ENCODE measurements at places on chromosomes 6 and 20. TPM values are rescaled to one million over a fixed set of nuclear protein-coding genes. Genes with fewer than 3 reads are reported as not detected.

DNA sequence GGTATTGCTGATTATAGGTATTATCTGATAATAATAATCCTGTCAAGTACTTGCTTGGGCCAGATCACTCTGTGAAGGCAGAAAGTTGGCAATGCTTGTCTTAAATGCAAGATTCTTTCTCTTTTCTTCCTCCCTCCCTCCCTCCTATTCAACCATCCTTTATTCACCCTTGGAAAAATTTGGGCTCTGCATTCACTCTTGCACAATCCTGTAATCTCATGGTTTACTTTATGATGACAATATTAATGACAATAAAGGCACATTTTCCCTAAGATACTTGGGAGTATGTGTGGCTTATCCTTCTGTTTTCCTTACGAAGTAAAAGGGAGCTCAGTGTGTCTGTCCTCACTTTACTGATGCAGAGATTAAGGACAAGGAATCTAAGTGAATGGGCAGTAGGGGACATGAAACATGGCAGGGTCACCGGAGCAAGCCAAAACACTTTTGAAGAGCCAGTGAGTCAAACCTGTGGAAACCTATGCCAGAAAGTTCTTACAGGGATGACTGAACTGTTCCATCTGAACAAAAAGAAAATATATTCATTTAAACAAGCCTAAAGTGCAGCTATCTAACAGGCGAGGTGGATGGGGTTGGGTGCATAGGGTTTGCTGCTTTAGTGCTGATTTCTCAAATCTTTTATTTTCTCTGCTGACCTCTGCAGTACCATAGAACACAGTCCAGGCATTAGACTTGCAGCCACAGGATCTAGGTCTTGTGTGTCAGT lies 14.6 kb upstream of the RIPOR2 start:
- DNase-seq = no peak

GRCh38 chr6:151137542-151137941 lies 102.2 kb upstream of the AKAP12 start:
- DNase-seq = no peak

DNA sequence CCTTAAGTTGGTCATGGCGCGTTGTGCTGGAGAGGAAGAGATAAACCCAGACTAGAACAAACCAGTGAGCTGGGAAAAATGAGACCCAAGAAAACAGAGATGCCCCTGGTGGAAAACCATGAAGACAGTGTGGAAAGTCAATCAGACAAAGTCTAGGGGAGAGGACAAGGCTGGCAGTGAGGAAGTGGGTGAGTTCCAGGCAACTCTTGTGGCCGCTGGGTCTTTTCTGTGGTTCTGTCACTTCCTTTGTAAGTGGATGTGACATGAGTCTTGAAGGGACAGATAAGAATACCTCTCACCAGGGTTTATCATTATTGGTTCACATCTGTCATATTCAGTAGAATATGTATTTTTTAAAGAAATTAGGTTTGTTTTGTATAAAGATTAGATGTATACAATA lies 738.4 kb downstream of the DHX35 start:
- DNase-seq = no peak

The C6orf132 gene
- polyA plus RNA-seq = 4.3 TPM

DNA sequence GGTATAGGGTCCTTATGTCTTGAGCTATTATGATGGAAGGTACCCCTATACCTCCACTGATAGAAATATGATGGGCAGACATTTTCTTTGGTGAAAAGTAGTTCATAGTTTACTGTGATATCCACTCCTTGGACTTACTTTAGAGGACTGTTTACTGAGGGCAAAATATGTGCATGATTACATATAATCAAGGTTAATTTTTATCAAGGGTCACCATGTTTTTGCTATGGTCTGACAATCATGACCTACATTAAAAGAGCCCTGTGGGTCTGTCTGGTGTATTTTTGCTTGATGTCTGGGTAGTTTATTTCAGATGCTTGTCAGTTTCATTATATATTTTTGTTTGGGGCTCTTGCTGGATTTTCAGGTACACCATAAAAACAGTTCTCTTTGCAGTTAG lies 40.1 kb downstream of the CDKAL1 start:
- DNase-seq = no peak

DNA sequence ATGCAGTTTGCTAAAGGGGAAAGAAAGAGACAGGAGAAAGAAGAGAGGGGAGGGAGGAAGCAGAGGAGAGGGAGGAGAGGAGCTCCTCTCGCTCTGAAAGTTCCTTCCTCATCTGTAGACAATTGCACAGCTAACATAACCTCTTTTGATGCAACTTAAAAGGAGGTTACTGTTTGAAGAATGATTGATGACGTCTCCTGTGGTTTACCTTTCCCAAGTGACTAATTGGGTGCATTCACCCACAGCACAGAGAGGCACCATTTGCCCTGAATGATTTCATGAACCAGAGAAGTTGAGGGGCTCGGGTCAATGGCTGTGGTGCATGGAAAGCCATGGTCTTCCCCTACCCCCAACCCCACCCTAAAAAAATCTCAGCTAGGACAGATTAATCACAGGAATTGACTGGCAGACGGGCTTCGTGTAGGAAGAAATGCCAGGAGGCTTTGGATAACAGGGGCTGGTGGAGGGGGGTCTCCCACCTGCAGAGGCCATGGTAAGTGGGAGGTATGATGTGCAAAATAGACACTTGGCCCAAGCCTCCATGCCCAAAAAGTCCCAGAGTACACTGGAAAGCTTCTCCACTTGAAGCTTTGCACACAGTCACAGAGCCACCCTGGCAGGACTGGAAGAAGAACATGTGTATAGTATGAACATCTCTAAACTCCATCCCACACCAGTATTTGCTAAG lies 213.7 kb downstream of the ANKRD60 start:
- no peak for DNase-seq

- DNase-seq = no peak
Observed at GRCh38 chr6:162409741-162410691, 317.6 kb downstream of the PRKN start.

The PRSS35 gene
- polyA plus RNA-seq = 35.2 TPM

DNA sequence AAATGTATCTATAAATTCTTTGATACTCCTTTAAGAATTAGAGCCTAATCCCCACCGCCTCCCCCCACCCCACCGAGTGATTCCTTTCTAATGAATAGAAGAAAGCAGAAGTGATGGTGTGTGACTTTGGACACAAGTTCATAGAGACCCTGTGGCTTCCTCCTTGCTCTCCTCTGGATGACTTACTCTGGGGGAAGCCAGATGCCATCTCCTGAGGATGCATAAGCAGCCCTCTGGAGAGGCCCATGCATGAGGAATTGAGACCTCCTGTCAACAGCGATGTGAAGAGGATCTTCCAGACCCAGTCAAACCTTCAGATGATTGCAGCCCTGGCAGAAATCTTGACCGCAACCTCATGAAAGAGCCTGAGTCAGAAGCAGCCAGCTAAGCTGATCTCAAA lies 21.1 kb downstream of the AHCY start:
- DNase-seq = no peak

DNA sequence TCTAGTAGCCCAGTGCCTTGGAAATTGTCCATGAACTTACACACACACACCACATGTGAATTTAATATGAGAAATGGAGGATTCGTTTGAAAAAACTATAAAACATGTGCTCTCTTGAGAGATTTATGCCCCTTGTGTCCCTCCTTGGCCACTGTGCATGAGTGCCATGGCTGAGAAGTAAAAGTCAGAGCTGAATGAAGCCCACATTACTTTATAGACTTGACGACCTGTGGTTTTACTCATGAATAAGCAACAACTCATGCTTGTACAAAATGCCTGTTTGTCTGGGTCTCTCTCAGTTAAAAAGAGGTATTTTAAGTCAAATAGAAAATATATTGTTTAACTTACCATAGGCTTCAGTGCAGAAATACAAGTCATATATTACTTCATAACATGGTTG lies 102.7 kb downstream of the KCNQ5 start:
- no peak for DNase-seq

GRCh38 chr20:21048841-21049273 lies 57.3 kb downstream of the LINC00237 start:
- DNase-seq = no peak

DNA sequence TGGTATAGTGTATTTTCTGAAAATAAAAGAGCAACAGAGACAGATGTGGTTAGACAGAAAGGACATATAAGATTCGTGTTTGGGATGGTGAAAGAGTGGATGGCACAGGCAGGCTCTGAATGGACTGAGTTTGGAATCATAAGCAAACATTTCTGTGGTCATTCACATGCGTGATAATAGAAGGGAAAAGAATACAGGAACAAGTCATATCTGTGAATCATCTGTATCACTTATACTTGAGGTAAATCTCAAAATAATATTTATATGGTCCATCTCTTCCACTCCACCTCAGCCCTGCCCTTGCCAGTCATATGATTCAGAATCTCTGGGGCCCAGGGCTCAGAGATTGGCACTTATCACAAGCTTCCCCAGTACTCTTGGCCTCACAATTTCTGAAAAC lies 535.1 kb downstream of the BCKDHB start:
- no peak for DNase-seq

DNA sequence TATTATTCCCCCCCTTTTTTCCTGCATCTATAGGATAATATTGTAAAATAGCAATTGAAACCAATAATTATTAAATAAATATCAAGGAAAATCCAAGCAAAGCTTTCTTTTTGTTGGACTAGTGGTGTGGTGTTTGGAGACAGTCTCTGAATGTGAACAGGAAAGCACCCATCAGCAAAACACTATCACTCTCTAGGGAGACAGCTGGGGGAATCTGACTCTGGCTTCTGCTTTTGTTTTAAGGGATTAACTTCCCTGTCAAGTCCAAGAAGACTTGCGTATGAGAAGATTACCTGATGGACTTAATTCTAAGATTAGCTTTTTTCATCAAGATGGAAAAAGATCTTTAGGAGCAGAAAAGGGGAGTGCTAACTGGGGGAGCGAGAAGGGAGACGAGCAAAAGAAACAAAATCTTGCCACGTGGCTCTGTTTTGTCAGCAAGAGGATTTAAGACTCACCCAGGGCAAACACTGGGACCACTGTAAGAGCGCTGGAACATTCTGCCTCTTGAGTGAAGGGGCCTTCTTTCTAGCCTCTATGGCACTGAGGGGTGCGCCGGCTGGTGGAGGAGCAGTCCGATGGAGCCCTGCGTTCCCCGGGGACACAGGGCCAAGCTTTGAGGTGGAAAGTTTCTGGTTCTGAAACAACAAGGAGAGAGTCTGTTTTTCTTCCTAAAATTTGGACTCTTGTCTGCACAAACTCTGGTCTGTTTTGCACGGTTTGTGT lies 570 bp downstream of the TULP4 start:
- DNase-seq = no peak

GRCh38 chr6:82022614-82023129 lies 224.9 kb downstream of the IBTK start:
- DNase-seq = no peak

DNA sequence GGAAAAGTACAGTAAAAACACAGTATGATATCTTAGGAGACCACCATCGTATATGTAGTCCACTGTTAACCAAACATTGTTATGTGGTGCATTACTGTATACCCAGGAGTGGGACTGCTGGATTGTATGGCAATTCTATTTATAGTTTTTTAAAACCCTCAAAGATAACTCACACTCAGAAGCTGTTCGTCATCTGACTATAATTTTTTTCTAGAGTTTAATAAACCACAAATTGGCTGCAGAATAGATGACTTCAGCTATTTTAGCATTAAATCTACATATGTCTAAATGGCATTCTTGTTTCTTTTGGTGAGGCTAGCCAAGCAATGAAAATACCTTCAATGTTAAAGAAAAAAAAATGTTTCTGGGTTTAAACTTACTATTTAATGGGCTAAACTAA lies 134.2 kb upstream of the BMP5 start:
- no peak for DNase-seq

DNA sequence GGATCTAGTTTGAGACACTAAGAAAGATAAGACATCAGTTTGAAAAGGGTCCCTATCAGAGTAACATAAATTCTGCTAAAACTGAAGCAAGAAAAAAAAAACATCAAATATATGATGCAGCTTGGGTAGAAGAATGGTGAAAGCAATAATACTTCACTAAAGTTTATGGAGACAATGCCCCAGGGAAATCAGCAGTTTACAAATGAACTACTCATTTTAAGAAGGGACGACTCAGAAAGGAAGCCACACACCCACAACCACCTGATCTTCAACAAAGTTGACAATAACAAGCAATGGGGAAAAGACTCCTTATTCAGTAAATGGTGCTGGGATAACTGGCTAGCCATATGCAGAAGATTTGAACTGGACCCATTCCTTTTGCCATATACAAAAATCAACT lies 143.5 kb downstream of the TPBG start:
- DNase-seq = no peak

DNA sequence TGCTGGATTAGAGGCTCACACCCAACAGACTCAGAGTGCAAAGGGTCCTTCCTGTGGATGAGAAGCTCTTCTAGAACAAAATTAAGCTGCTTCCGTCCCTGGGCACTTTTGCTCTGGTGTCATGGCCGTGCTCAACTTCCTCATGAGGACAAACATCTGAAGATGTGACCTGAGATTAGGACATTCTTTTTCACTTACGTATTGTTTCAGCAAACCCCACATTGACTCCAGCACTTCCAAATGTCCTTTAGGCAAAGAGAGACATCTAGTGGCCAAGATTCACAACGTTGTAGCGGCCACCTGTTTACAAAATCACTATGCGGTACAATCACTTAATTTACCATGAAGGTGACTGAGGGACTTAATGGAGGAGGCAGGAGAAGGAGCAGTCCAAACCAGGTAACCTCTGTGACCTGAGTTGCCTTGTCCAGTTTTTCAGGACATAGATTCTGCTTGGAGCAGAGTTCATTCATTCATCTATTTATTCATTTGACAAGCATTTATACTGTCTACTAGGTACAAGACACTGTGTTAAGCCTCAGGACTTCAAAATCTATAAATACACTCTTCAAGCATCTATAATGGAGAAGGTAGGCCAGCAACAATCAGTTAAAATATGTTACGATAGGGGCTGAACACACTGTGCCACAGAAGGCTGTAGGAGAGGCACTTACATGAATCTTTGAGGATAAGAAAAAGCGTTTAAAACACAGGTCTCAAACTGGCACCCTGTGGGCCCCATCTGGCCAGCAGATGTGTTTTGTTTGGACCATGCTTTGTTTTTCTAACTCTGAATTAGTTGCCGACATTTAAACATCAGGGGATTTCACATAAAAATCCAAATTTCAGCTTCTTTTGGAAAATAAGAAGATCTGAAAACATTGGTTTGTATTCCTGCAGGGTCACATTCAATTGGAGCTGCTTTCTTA lies 5.6 kb upstream of the ADGRF1 start:
- peak; percentile 86 for DNase-seq

DNA sequence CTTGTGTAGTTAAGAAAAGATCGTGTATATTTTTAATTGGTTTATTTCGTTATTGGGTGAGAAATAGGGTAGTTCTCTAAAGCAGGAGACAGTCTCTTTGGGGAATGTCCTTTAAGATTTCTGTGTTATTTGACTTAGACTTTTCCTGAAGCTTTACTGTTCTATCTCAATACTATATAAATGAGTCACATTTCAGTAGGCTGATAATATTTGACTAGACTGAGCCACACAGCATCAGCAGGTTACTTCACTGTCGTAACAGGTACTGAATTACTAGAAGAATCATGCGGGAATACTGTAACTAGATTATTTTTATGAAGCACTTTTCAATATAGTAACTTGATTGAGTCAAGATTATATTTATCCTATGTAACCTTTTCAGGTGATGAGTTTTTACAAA lies 1.4 kb downstream of the SMAP1 start:
- no peak for DNase-seq

The LY6G6F gene
- polyA plus RNA-seq = 0.73 TPM

The FOXA2 gene
- polyA plus RNA-seq = 0.08 TPM

All from renal cortex interstitium (tissue), 15 donors.